ENCODE measurements at places on chromosomes 16 and 17. TPM values are rescaled to one million over a fixed set of nuclear protein-coding genes. Genes with fewer than 3 reads are reported as not detected.

DNA sequence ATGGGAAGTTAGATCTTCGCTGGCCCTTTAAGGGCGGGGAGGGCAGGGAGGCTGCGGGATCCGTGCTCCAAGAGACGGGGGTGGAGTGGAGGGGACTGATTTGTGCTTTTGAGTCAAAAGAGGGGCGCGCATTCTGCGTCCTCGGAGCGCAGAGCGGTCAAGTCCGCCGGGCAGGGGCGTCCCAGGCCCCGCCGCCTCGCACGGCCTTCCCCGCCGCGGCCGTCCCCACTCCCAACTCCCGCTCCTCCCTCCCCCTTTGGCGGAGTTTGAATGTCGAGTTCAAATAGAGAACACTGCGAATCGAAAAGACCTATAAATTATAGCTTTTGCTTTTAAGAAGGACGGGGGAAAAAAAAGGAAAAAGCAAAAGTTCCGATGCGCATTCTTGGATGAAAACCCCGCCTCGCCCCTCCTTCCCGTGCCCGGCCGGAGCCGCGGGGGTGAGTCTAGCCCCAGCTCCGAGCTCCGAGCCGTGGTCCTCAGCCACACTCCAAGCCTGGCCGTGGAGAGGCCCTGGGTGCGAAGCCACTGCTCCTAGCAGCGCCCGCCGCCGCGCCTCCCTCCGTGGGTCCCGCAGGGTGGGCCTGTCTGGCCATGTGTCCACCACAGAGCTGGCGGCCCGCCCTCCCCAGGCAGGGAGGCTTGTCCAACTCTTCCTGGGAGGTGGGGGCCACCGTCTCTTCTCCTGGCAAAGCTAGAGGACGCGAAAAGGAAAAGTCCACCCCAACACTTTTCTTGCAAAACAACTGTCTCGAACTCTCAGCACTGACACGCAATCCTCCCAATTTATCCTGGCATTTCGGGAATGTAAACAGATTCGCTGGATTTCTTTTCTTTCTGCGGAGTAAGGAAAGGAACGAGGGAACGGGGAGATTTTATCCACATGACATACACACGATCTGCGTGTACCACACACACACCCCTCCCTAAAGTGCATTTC lies 3.6 kb downstream of the CBX8 start:
- peaks cover 12% of the 10 kb centered on the region for H3K4me1 ChIP-seq
- peaks cover 37% of the 10 kb centered on the region for H3K27me3 ChIP-seq
- H3K27ac ChIP-seq: no peak overlapping the region
- no peak for DNase-seq
- H3K4me3 ChIP-seq: no peak overlapping the region

- H3K4me1 ChIP-seq: no peaks in the 10 kb centered on the region
- H3K27me3 ChIP-seq: no peaks in the 10 kb centered on the region
- DNase-seq: no peak
- H3K36me3 ChIP-seq: no peaks in the 10 kb centered on the region
- H3K27ac ChIP-seq: no peak overlapping the region
- H3K4me3 ChIP-seq: no peak overlapping the region
Measured at GRCh38 chr16:20285993-20286499, 41.3 kb downstream of the GP2 start.

ITGAD gene
- total RNA-seq: not detected

KRTAP4-3 gene
- not detected for total RNA-seq

TMEM238L gene
- total RNA-seq: not detected

DNA sequence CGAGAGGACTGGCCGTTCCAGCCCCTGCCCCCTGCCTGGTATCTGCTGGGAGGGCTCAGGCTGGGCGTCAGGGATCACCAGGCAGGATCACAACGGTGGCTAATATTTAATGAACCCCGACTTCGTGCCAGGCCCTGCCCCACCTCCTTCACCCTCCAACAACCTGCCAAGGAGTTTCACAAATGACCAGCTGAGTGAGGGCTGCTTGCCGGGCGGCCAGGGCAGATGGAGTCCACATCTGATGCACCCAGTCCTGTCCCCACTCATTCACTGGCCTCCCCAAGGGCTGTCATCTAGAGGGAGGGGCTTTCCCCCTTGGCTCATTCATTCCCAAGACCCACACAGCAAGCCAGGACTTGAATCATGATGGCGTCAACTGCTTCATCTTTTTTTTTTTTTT lies 17.5 kb downstream of the UBALD1 start:
- H3K4me3 ChIP-seq: no peak overlapping the region
- H3K4me1 ChIP-seq: no peaks in the 10 kb centered on the region
- no peaks in the 10 kb centered on the region for H3K36me3 ChIP-seq
- peaks cover 3% of the 10 kb centered on the region for H3K27me3 ChIP-seq

- H3K27ac ChIP-seq: no peak overlapping the region
- no peak overlapping the region for H3K4me3 ChIP-seq
- DNase-seq: peak; percentile 81
Measured at GRCh38 chr17:7001318-7001961, 5.6 kb downstream of the ALOX12 start.

MINK1 gene
- 59.7 TPM for total RNA-seq
